ENCODE measurements at places on chromosomes 7 and 10. TPM values are rescaled to one million over a fixed set of nuclear protein-coding genes. Genes with fewer than 3 reads are reported as not detected.

Gene GNGT1
- total RNA-seq, result not detected

Gene ZNF853
- not detected for total RNA-seq

Gene CH25H
- not detected for total RNA-seq

Gene ASZ1
- not detected for total RNA-seq

GRCh38 chr10:25017661-25018060, 1.2 kb downstream of the THNSL1 start:
- no peak for DNase-seq

- DNase-seq, result no peak
These were observed 85.0 kb upstream of the KIF5B start for GRCh38 chr10:32141018-32141807.

DNA sequence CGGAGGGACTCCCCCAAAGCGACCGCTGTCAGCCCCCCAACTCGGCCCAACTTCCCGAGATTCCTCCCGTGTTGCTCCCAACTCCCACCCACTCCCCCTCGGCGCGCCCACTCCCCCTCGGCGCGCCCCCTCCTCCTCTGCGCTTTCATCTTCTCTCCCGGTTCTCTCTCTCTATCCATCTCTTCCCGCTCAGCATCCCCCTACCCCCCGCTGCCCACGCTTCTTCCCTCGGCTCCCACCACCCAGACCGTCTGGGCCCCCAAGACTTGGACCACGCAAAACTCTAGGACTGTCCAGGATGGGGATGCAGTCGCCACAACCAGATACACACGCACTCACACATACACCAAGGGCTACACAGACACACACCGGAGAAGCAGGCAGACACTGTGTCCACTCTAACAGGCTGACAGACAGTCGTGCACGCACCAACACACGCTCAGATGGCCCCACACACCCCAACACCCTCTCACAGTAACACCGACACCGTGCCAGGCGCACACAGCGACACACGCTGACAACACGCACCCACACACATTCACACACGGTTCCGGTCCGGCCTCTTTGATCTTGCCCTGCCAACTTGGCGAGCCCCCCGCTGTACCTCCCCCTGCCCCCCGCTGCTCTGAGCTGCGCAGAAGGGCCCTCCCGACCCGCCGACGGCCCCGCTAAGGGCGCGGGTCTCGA, 1.1 kb downstream of the GRID1 start:
- no peak for DNase-seq

- peak; percentile 70 for DNase-seq
These were observed at the start of gene EXOC6 for GRCh38 chr10:92848441-92849233. Gene EXOC6, plus strand, starts transcription at chr10:92848520. Its CDS starts 14 bp downstream, at chr10:92848534.

GRCh38 chr10:1425879-1426278, 311.4 kb downstream of the ADARB2 start:
- DNase-seq, result no peak

DNA sequence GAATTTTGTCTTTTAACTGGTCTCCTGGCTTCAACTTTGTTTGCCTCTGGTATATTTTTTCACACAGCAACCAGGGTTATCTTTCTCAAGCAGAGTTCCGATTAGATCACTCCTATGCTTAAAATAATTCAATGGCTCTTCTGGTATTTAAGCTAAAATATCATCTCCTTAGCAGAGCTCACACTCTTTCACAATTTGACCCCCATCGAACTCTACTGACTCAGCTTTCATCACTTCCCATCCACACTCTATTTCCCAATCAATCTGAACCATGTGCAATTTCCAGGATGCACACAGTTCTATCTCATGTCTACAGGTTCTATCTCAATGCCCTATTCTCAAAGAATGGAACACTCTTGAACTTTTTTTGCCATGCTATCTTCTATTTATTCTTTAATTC, 809.5 kb downstream of the GRID1 start:
- no peak for DNase-seq

DNA sequence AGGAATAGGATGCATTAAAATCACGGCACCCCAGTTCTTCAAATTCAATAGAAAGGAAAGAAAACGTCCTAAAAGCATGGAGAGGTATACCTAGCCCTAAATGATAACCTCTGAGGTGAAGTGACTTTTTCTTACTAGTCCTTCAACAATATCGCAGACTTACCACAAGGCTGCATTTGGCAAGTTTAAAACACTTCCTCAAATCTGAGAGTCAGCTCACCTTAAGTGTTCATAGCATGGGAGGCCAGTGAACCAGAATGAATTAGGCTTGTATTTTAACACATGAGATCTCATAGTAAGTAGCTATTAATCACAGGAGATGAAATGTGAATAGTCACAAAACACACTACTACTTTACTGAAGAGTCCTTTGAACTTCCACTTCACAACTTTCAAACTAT, 124.2 kb downstream of the RNF32 start:
- no peak for DNase-seq

DNA sequence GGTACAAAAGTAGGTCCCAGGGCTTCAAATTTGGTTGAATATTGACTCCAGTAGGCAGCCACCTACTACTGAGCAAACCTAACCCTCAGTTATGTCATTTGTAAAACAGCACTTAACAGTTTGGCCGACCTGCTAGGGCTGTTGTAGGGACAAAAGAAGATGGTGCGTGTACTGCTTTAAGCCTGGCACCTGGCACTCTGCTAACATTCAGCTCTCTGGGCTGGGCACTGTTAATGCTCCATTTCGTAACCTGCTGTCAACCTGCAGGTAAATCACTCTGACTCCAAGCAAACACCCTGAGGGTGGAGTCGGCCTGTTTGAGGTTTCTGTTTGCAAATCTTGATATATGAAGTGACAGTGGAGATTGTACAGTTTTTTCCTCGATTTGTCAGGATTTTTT, 7.2 kb downstream of the ZKSCAN1 start:
- no peak for DNase-seq

GRCh38 chr10:65017523-65017922, 1496.3 kb downstream of the REEP3 start:
- peak; percentile 21 for DNase-seq

- DNase-seq, result no peak
These were observed 6.5 kb upstream of the LBX1 start for GRCh38 chr10:101235766-101236165.

DNA sequence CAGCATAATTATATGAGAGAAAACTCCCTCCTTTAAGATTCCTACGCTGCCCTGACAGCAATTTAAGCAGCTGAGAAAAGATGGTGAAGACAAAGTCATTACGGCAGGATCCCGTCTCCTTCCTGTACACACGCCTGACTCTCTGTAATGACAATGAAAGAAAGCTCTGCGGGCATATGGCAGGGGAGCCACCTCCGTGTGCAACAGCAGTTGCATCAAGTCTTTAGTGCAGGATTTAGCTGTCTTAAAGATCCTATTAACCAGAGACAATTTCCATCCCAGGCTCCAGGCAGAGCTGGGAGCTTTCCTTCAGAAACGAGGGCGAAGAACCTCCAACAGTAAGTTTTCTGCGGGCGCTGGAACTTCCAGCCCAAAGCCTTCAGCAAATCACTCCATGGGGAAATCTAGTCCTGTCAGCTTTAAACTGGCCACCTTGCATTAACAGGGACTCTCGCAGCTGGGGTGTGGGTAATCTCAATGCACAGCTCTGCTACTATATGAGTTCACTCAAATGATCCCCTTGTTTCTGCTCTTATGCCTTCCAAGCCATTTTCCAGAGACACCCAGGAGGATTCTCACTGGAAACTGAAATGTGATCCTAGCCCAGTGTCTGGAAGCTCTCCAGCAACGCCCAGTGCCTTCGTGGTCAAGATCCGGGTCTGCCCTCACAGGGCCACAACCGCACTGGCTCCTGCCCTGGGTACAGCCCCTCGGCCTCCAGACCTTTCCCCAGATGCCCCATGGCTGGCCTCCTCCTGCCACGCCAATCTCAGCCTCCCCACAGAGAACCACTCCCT, 74.9 kb downstream of the CTBP2 start:
- DNase-seq, result peak; percentile 47

DNA sequence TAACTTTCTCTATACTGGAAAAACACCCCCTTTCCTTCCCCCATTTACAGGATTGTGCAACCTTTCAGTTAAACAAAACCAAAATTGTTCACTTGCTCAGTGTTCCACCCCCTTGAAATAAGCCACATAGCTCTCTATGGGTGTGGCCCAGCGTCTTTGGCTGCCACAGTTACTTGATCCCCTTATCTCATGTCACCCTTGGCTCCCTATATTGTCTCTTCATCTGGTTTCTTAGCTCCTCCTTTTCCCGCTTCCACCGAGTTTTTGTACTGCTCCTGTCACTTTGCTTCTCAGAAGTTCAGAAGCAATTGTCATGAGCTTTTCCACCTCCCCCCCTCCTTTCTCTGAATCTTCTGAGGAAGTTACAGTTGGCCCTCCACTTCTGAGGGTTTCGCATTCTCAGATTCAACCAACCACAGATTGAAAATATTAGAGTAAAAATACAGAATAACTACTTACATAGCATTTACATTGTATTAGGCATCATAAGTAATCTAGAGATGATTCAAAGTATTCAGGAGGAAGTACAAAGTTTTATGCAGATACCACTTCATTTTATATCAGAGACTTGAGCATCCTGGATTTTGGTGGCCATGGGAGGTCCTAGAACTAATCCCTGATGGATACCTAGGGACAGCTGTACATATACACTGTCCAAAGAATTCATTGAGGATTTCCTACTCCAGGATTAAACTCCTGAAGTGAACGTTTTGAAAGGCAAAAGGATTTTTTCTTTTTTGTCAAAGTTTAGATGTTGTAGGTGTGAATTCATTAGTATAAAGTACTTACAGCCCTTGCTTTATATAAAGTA, 60.4 kb downstream of the ADD3 start:
- DNase-seq, result no peak

GRCh38 chr7:48384180-48384752, 213.0 kb downstream of the ABCA13 start:
- no peak for DNase-seq

DNA sequence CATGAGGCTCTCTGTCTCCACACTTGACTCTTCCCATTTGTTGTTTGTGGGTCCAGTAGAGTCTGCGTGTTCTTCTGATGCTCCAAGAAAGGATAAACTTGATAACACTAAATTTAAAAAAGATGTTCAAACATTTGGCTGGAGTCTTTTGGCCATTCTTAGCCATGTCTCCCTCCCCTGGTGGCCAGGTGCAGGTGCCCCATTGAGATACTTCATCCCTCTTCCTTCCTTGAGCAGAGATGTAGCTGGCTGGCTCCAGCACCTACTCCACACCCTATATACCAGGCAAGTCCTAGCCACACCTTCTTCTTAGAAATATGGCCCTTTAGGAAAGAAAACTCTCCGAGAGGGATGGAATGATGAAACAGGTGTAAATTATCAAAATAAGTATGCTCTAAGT, 103.2 kb upstream of the GJD4 start:
- no peak for DNase-seq

- no peak for DNase-seq
These were observed 6.0 kb downstream of the CYREN start for GRCh38 chr7:135164357-135165061.

DNA sequence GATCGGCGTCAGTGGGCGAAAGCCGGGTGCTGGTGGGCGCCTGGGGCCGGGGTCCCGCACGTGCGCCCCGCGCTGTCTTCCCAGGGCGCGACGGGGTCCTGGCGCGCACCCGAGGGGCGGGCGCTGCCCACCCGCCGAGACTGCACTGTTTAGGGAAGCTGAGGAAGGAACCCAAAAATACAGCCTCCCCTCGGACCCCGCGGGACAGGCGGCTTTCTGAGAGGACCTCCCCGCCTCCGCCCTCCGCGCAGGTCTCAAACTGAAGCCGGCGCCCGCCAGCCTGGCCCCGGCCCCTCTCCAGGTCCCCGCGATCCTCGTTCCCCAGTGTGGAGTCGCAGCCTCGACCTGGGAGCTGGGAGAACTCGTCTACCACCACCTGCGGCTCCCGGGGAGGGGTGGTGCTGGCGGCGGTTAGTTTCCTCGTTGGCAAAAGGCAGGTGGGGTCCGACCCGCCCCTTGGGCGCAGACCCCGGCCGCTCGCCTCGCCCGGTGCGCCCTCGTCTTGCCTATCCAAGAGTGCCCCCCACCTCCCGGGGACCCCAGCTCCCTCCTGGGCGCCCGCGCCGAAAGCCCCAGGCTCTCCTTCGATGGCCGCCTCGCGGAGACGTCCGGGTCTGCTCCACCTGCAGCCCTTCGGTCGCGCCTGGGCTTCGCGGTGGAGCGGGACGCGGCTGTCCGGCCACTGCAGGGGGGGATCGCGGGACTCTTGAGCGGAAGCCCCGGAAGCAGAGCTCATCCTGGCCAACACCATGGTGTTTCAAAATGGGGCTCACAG, 1.1 kb downstream of the EGFR start:
- peak; percentile 47 for DNase-seq

GRCh38 chr7:133207687-133208086, 45.2 kb upstream of the EXOC4 start:
- no peak for DNase-seq

- peak; percentile 33 for DNase-seq
These were observed 223.7 kb downstream of the LHFPL3 start for GRCh38 chr7:104552102-104552501.

DNA sequence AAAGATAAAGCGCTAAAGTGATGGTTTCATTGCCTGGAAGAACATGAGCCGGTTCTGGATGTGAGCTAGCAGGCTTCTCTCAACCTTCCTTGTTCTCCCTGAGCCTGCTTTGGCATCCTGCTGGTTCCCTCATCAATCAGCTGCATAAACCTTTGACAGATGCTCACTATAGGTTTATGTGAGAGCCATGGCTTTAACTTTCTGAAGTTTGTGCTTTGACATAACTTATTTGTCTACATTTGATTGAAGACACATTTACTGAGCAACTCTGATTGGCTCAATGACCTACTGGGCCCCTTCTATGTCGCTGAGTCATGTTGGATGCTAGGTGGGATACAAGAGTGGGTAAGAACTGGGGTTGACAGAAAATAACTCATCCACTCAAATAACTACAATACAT, 192.0 kb downstream of the ADAM12 start:
- DNase-seq, result no peak

GRCh38 chr7:84524714-84525694, 330.4 kb upstream of the SEMA3A start:
- no peak for DNase-seq

Measured in Caki2 (cell line).